Thoracic aorta (tissue), 2 donors: ENCODE measurements at places on chromosomes 13 and 19. TPM values are rescaled to one million over a fixed set of nuclear protein-coding genes. Genes with fewer than 3 reads are reported as not detected.

MYO1F gene
- total RNA-seq: 29.6 TPM

DNA sequence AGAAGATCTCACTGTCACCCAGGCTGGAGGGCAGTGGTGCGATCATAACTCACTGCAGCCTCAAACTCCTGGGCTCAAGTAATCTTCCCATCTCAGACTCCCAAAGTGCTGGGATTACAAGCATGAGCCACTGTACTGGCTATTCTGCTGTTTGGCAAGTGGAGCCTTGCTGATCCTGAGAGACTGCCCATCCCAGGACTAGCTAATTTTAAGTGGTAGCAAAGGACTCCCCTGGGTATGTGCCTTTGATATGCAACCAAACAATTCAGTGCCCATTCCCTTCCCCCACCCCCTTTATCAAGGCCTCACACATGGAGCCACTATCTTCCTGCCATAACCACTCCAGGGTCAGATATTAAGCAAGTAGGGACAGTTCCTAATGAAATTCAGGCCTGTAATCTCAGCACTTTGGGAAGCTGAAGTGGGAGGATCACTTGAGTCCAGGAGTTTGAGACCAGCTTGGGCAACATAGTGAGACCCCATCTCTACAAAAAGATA, 17.0 kb upstream of the ZNF460 start:
- no peak for DNase-seq

GRCh38 chr13:112193463-112194166, 126.7 kb downstream of the SOX1 start:
- no peak for DNase-seq

ZNF730 gene
- total RNA-seq: not detected

- DNase-seq: no peak
These were observed 125.0 kb downstream of the URI1 start for GRCh38 chr19:30066781-30067759.
